ENCODE measurements at places on chromosomes 2 and 18.

- no peak for DNase-seq
Observed at GRCh38 chr2:50729306-50730049, 302.5 kb downstream of the NRXN1 start.

GRCh38 chr18:52484977-52485376 is 145.0 kb downstream of the DCC start:
- no peak for DNase-seq

GRCh38 chr2:179900655-179901054 is 39.2 kb upstream of the ZNF385B start:
- no peak for DNase-seq

DNA sequence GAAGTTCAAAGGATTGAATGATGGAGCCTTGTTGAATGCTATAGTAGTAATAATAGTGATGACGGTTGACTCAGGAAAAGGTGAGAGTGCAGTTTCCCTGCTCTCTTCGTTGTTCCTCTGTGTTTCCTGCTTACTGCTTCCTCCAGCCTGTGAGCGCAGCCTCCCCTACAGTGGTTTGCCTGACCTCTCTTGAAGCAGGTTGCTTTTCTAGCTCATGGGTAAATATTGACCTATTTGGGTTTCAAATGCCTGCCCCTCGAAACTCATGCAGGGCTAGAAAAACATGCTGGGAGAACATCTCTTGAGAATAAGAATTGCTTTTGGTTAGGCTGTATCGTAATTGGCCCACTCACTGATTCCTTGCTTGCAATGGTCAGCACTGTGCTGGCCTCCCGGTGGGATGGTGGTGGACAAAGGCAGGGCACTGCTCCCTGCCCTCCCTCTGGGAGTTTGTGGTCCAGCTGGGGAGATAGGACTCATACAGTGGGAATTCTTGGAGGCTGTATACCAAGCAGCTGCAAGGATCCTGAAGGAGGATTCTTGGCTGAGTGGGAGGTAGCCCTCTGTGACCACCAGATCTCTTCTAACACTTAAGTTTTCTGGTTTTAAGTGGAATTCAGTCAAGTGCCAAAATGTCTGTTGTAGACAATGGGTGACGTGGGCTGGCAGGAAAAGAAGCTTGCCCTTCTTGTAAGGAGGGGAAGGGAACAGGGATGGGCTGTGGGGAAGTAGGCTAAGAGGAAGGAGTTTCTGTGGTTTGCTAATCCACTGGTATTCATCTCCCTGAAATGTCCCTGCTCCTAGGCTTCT is 5.4 kb upstream of the RNF181 start:
- DNase-seq: no peak

DNA sequence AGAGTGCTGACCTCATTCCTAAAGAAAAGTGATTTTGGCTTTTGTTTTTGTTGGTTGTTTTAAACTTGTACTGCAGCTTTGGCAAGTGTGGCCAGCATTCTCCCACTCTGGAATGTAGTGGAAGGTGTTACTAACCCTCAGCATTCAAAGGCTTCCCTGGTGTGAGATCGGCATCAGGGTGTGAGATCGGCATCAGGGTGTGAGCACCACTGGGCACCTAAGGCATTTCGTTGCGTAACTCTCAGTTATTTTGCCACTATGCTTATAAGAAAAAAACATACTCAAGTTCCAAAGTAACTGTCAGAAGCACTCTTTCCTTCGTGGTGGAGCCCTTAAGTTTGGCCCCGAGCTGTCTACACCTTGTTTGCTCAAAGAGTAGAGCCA is 1.7 kb downstream of the CYBRD1 start:
- DNase-seq: no peak

DNA sequence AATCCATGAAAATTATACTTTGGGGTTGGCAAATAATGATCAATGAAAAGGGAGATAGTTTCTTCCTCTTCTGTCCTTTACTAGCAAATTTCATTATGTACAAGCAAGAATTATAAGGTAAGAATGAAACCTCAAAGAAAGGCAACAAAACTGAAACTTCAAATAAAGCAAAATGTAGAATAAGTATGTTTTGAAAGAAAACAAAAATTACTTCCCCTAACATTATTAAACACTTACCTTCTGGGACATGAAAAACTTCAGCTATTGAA is 29.4 kb downstream of the THADA start:
- DNase-seq: no peak

DNA sequence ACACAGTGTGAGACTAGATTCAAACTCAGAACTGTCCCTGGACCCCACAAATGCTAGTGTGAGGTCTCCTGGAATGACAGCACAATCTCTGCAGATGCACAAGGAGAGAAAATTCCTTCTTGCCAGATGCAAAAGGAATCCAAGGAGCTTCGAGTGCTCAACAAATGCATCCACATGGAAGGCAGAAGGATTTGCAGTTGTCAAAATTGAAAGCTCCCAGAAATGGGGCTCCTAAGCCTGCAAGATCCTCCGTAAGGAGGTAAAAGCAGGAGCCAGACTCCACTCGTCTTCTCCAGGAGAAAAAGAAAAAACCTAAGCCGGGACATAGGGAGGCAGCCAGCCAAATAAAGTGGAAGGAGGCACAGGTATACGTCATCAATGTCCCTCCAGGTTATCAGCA is 355.0 kb upstream of the KLHL29 start:
- DNase-seq: no peak

- DNase-seq: no peak
Observed at GRCh38 chr2:48651158-48651790, 33.6 kb downstream of the GTF2A1L start.

GRCh38 chr18:57621246-57621604 is 411 bp downstream of the NARS1 start:
- peak; percentile 37 for DNase-seq

DNA sequence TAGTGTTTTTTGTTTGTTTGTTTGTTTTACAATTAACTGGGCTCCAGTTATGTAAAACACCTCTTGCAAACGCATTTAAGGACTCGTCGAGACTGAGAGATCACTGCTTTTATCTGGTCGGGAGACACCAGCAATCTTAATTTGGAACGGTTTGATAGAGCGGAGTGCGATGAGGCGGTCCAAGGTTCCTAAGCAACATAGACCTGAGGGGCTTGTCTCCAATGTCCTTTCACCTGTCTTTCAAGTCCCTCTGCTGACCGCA is 729 bp upstream of the SELENOI start:
- DNase-seq: no peak

DNA sequence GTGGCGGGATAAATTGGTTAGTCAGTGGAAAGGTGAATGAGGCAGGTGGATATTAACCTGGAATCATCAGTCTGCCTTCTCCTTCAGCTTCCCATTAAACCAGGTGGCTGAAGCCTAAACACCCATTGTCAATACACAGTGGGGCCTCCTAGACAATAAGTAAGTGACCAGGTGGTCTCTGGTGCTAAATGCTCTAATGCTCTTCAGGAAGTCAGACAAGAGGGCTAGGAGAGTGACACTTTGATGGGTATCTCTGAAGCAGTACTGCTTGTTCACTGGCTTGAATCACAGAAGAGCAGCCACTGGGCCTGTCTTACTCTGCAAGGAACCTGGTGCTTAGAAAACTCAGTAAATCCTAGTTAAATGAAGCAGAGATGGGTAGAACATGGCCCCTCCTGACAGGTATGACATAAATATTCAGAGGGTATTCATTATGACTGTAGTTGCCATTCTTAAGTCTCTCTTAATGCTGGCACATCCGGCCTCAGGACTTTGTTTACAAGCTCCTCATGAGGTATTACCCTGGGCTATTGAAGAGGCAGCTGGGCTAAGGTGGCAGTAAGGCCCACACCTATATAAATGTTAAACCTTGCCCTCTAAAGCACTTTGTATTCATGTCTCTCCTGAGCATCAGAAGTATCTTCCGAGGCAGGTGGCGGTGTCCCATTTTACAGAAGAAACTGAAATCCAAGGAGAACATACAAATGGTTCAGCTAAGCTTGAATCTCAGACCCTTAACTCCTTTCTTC is 104.9 kb downstream of the NCK2 start:
- DNase-seq: no peak

DNA sequence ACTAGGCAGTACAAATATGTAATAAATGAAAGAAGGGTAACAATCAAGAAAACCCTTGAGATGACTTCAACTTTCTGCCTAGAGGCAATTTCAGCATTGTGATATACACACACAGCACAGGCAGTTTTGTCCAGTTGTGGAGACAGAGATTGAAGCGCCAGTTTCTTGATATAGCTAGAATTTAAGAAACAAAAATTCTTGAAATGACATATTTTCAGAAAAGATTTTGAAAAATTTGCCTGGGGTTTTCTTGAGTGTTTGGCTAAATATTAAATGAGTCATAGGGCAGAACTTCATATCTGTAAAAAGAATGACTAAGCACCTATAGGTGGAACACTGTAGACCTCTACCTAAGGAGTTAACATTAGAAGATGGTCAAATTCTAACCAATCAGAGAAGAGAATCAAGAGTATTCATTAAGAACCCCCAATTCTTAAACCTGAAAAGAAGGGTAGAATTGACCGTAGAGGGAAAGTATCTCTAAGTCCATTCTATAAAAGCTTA is 1266.8 kb upstream of the TMEFF2 start:
- no peak for DNase-seq

DNA sequence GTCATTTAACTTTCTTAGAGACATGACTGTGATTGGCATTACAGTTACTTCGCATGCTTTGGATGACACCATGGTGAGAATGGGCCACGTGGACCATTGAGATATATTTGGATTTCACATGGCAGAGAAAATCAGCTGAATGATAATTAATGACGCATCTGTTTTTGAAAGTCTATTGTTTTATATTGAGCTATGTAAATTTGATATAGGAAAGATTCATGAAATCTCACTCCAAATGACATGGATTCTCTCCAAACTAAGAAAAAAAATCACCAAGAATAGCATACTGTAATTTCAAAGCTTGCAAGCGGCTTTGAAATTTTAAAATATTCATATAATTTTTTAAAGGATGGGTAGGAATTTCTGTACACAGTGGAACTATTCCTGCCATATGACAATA is 163.7 kb downstream of the SH3BP4 start:
- no peak for DNase-seq

DNA sequence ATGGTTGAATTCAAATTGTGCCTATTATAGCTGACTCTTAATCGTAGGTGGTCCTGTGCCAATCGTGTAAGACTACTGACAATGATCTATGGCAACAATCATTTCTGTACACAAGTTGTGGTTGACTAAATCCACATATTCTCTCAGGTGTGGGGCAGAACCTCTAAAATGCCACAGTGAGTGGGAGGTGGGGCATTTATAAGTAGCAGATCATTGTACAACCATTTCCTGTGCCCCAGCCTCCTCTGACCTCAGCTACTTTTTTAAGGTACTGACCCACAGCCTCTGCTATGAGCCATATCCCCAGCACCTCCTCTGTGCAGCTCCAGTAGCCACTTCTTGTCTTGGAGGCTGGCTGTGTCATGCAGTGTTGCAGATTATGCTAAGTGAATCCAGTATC is 48.6 kb upstream of the RAPH1 start:
- DNase-seq: peak; percentile 25

DNA sequence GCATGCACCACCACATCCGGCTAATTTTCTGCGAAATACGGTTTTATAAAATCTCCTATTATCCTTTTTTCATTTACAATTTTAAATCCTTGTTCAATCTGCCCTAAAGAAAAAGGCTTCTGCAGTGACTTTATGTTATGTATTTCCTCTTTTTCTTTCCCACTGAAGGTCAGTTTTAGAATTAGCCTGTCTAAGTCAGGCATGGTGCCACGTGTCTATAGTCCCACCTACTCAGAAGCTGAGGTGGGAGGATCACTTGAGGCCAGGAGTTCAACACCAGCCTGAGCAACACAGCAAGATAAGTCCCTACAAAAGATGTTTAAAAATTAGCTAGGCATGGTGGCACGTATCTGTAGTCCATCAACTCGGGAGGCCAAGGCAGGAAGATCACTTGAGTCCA is 39.8 kb upstream of the TNFRSF11A start:
- DNase-seq: no peak

GRCh38 chr2:196225213-196225612 is 53.8 kb upstream of the STK17B start:
- no peak for DNase-seq

GRCh38 chr2:218332288-218332687 is 24.4 kb upstream of the CATIP start:
- peak; percentile 19 for DNase-seq

- no peak for DNase-seq
Observed at GRCh38 chr18:69840445-69840844, 107.2 kb downstream of the CD226 start.

All from RPMI8226 (cell line).